ENCODE measurements at places on chromosomes 11 and 22.
A peak's percentile ranks its signal among the peaks of the same experiment; 100 is the strongest.

- DNase-seq: no peak
Measured at GRCh38 chr22:36743591-36744412, 32.1 kb downstream of the IFT27 start.

GRCh38 chr22:19826619-19826950, 28.1 kb downstream of the GNB1L start:
- DNase-seq: no peak

GRCh38 chr11:18294862-18295261, 27.1 kb downstream of the HPS5 start:
- DNase-seq: no peak

DNA sequence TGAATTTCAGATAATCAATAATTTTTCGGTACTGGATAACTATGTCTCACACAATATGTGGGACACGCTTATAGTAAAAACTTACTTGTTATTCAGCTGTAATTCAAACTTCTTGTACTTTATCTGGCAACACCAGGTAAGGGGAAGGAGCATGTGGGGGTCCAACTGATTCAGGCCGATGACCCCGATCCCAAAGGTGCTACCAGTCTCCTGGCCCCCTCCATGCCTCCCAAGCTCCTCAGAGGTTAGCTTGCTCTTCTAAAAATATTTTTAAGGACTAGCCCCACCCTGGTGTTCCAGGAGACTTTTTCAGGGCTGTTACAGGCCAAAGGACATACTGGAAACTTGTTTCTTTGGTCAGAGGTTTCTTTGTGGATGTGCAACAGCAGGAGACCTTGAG, 61.8 kb upstream of the ALX4 start:
- no peak for DNase-seq

- DNase-seq: peak; percentile 49
Measured at GRCh38 chr11:108654994-108655631, 9.8 kb upstream of the DDX10 start.

DNA sequence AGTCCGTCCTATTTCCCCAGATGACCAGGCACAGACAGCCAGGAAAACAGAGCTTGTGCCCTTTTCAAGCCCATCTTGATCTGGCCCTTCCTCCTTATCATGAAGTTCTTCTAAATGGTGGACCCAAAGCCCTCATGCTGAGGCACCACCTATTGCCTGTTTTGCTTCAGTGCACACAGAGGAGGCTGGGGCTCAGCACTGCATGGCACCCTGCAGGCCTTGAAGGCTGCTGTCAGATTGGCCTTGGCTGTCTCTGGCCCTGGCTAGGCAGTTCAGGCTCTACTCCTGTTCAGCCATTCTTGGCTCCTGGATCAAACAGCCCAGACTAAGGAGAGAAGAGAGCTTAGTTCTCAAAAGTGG, 49.2 kb downstream of the OTOG start:
- no peak for DNase-seq

DNA sequence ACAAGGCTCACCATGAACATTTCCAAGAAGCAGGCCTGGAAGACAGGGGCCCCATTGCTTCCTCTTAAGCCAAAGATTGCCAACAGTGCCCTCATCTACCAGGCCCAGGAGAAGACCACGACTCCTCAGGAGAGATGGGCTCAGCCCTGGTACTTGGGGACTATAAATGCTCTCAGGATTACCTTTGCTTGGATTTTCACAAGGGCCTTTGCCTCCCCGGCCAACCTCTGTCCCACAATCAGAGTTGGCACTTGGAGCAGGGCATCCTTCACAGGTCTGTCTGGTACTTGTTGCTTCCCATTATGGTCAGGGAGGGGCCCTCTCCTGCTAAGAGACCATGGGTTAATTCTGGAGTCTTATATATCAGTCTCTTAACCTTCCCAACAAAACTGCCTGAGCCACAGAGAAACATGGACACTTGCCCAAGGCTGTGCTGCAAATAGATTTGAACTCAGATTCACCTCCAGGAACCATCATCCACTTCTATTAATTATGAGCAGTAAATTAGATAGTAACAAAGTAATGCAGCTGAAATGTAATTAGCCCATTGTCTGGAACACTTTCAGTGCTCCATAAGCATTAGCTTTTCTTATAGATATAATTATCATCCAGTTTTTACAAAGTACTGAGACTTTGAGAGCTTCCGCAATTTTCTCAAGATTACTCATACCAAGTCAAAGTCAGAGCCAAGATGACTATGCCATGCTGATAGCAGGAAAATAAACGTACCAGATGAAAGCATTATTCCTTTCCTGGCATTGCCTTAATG, 33.5 kb downstream of the POU2AF3 start:
- DNase-seq: peak; percentile 71

DNA sequence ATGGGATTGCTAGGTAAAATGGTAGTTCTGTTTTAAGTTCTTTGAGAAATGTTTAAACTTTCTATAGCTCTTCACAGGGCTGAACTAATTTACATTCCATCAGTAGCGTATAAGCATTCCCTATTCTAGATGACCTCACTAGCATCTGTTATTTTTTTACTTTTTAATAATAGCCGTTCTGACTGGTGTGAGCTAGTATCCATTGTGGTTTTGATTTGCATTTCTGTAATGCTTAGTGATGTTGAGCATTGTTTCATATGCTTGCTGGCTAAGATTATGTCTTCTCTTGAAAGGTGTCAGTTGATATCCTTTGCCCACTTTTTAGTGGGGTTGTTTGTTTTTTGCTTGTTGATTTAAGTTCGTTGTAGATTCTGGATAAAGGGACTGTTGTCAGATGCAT, 35.9 kb downstream of the MMP27 start:
- no peak for DNase-seq

DNA sequence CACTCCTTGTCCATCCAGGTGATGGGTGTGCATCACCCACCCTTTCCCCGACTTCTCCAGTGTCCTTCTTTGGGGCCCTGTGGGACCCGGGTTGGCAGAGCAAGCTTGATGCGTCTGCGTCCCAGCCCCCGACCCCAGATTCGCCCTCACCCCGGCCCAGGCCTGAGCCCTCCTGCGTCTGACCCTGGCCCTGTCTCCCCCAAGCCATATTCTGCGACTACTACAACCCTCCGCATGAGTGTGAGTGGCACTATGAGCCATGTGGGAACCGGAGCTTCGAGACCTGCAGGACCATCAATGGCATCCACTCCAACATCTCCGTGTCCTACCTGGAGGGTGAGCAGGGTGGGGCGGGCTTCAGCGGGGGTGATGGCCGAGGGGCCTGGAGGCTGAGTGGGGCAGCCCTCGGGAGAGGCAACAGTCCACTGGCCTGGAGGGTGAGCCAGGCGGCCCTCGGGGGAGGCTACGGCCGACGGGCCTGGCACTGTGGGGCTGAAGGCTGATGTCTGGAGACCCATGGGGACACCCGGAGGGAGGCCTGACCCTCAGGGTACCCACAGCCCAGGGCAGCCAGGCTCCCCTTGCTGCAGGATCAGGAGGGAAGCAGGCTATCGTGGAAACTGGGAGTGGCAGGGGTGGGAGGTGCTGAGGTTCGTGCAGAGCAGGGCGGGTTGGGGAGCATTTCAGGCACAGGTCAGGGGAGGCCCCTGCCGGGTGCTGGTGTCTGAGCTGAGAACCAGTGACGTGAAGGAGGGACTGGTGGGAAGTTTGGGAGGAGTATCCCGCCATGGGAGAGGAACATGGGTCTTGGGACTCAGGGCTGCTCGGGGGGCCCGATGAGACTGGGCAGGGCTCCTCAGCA, 15.3 kb downstream of the MUC2 start:
- DNase-seq: no peak

- no peak for DNase-seq
Measured at GRCh38 chr11:126167488-126167887, 44.0 kb downstream of the RPUSD4 start.

DNA sequence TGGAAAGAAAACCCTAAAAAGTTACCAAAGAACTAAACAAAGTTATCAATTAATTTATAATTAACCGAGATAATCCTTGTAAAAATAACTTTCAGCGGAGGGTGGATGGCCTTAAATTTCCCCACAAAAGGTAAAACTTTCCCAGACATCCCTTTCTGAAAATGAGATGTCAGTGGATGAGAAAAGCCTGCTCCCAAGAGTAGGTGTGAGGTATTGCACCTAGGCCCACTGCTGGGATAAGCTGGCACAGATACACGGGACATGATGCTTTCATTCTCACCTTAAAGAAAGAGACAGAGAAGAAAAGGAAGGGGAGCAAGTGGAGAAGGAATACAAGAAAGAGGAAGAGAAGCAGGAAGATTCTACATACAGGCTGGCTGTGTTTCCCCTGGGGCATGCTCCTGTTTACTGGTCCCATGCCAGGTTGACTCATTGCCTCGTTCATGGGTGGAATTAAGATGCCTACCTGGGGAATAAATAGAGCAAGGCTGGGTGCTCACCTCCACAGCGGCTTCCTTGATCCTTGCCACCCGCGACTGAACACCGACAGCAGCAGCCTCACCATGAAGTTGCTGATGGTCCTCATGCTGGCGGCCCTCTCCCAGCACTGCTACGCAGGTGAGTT, at the start of gene SCGB2A2:
Gene SCGB2A2, plus strand, starts transcription at position 505 of the 625 bp plus-strand sequence. Its CDS starts 59 bp downstream, at position 564.
- DNase-seq: peak; percentile 66

DNA sequence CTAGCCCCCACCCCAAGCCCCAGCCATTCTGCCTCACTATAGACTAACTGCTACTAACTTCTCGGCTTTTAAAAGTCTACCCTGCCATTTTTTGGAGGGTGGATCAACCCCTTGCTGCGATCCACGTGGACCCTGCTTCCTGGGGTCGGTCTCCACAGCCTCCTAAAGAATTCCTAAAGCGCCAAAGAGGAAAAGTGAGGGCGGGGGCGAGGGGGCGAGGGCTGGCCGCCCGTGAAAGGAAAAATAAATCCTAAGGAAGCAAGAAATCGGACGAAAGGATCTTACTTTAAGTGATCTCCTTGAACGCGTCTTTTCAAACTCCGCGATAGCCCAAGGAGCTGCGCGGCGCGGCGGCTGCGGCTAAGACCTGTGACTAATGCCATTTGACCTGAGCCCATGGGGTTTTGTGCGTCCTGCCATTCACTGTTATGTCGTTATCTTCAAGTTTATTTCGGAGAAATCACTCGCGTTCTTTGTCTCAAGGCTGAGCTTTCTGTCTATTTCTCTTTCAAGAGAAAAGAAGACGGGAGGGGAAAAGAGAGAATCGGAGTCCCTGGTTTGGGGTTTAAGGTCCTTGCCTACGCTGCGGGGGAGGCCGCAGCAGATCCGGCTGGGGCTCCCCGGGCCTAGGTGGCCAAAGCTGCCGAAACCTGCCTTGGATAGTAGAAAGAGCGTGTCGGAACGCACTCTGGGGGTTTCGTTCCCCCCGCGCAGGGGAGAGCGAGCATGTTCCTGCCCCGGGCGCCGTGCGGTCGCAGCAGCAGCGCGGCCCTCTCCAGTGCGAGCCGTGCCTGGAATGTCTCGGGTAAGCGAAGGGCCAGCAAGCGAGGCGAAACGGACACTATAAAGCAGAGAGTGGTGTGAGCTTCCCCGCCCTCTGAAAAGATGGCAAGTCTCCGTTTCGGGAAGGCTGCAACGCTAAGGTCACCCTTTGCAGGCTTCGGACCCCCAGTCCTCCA, 2.8 kb upstream of the DBX1 start:
- DNase-seq: no peak

DNA sequence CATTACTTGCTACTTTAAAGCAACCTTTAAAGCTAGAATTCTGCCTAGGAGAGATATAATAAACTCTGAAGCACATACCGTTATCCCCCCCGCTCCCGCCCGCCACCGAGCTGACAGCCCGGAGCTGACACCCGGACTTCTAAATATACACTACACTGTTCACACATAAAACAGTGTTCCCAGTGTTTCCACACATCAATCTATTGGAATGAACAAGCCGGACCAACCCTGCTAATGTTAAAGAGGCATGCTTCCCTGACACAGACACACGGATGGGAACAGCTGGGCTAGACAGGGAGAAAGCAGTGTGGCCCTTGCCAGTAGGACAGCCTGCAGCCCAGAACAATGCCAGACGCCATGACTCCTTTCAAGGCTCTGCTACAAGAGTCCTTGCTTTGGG, 108.4 kb upstream of the CSNK2A3 start:
- DNase-seq: no peak

DNA sequence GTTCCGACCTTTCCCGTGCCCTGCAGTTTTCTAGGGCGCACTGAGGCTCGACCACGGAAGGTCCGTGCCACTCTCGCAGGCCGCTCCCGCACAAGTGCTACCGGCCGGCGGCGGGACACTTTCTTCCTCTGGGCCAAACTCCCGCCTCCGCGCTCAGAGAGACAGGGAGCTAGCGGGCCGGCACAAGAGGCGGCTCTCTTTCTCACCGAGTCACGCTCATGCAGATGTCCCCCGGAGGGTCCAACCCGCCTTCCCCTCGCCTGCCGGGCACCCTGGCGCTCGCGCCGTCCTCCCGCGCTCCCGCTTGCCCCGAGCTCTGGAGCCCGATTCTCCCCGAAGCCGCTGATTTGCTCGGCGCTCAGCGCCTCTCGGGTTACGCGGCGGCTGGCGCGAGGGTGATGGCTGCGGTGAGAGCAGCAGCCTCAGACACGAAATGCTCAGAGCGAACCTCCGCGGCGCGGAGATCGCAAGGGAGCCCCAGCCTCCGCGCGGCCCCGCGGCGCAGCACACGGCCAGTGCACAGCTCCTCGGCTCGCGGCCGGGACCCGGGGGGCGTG, 1.0 kb downstream of the LMO1 start:
- peak; percentile 21 for DNase-seq

DNA sequence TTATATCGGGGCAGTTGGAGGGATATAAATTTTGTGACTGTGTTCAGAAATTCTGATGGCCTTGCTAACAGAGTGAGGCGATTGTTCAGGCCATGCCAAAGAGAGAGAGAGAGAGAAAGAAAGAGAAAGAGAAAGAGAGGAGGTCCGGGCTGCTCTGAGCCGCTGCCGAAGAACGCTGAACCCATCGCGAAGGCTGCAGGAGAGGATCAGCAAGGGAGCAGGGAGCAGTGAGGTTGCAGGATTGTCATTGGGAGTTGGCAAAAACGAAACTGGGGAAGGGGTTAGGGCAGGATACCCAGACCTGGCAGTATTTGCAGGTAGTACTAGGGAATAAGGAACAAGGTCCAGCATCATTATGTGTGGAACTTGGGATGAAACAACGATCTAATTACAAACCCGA, 537.1 kb downstream of the INSC start:
- DNase-seq: no peak

GRCh38 chr11:14193644-14194043, 165.3 kb downstream of the RRAS2 start:
- no peak for DNase-seq

DNA sequence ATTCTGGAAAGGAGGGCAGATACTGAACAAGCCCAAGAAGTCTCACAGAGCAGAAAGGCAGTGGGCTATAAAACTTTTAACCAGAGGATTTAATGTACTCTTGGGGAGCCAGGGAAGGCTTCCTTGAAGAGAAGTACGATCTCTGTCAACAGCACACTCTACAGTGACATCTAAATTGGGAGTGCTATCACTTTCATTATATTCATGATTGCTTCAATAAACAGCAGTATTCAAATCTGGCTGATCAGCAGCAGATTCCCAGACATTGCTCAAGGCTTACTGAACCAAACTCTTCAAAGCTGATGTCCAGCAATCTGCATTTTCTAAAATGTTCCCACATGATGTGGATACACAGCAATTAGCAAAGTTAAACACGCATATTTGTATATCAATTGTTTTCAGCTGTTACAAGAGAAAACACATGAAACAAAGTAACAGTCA, 44.2 kb downstream of the SYTL2 start:
- DNase-seq: no peak

- DNase-seq: no peak
Measured at GRCh38 chr11:121590772-121591404, 138.1 kb upstream of the SORL1-AS1 start.
